ENCODE measurements at places on chromosomes 13 and 19.

- DNase-seq, result no peak
Observed at GRCh38 chr13:78028960-78029359, 110.3 kb upstream of the EDNRB start.

- DNase-seq, result no peak
Observed at GRCh38 chr13:76741624-76742023, 144.6 kb downstream of the KCTD12 start.

- DNase-seq, result no peak
Observed at GRCh38 chr13:25731536-25731935, 320.3 kb downstream of the SHISA2 start.

DNA sequence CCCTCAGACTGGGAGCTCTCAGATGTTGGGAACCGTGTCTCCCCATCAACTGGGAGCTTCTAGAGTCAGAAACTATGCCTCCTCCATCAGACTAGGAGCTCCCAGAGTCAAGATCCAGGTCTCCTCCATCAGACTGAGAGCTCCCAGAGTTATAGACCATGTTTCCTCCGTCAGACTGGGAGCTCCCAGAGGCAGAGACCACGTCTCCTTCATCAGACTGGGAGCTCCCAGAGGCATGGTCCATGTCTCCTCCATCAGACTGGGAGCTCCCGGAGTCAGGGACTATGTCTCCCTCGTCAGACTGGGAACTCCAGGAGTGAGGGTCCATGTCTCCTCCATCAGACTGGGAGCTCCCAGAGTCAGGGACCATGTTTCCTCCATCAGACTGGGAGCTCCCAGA lies 10.0 kb downstream of the CEACAM16 start:
- DNase-seq, result no peak

GRCh38 chr19:17125062-17125727 lies 49.6 kb downstream of the MYO9B start:
- no peak for DNase-seq

DNA sequence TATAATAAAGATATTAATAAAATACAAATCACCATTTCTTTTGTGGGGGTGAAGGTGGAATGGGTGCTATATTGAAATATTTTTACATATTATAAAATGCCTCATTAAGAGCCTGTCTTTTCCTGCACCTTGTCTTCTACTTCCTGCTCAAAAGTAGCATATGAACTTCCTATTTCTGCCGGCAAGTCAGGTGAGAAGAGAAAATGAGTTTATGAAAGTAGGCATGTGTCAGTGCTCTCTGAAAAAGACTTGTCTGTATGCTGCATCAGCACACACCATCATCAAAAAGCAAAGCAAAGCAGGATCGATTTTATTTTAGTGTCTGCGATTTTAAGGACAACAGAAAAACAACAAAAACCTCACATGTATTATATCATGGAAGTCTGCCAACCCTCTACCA lies 114.2 kb downstream of the RAP2A start:
- no peak for DNase-seq

DNA sequence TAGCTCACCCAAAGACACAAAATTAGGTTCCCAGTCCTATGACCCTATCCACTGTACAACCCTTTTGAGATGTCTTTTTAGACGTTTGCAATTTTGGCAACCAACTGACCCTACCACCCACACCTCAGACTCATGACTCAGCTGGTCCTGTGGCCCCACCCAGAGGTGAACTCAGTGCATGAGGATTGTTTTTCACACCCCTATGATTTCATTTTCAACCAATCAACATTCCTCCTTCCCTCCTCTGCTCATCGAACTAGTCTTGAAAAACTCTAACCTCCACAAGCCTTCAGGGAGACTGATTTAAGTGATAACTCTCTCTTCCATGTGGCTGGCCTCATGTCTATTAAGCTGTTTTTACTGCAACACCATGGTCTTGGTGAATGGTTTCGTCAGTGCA lies 350.7 kb downstream of the UQCRFS1 start:
- no peak for DNase-seq

- DNase-seq, result no peak
Observed at GRCh38 chr13:27151798-27152599, 19.6 kb downstream of the USP12 start.
